ENCODE measurements at places on chromosomes 16 and 17.
A peak's percentile ranks its signal among the peaks of the same experiment; 100 is the strongest.

DNA sequence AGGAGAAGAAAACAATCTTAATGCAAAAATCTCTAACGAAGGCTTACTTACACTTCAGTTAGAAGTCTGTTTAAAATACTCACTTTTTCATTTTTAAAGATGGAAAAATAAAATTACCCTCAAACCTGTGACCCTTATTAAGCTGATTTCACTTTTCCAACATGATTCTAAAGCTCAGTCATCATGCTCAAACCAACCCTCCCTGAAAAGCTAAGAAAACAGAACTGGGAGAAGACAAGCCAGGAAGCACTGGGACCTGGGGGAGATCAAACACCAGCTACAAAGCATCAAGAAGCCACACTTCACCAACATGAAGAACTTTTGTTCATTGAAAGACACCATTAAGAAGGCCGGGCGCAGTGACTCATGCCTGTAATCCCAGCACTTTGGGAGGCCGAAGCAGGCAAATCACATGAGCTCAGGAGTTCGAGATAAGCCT is 88.8 kb downstream of the LITAF start:
- DNase-seq = no peak
- H3K4me1 ChIP-seq = peaks cover 3% of the 10 kb centered on the region
- no peaks in the 10 kb centered on the region for H3K27me3 ChIP-seq

GRCh38 chr17:63293323-63294075 is 152.6 kb downstream of the CYB561 start:
- no peak for DNase-seq
- no peaks in the 10 kb centered on the region for H3K36me3 ChIP-seq
- H3K4me3 ChIP-seq = no peak overlapping the region
- H3K27ac ChIP-seq = no peak overlapping the region
- H3K4me1 ChIP-seq = no peaks in the 10 kb centered on the region

GRCh38 chr17:60534010-60534555 is 8.0 kb upstream of the APPBP2 start:
- no peaks in the 10 kb centered on the region for H3K27me3 ChIP-seq
- no peak overlapping the region for H3K27ac ChIP-seq
- H3K4me3 ChIP-seq = no peak overlapping the region

GRCh38 chr17:1486802-1487695 is 5.4 kb downstream of the MYO1C start:
- H3K27ac ChIP-seq = peak overlapping the region; percentile 67
- H3K27me3 ChIP-seq = no peaks in the 10 kb centered on the region
- H3K4me3 ChIP-seq = peak overlapping the region; percentile 85
- peak; percentile 68 for DNase-seq

DNA sequence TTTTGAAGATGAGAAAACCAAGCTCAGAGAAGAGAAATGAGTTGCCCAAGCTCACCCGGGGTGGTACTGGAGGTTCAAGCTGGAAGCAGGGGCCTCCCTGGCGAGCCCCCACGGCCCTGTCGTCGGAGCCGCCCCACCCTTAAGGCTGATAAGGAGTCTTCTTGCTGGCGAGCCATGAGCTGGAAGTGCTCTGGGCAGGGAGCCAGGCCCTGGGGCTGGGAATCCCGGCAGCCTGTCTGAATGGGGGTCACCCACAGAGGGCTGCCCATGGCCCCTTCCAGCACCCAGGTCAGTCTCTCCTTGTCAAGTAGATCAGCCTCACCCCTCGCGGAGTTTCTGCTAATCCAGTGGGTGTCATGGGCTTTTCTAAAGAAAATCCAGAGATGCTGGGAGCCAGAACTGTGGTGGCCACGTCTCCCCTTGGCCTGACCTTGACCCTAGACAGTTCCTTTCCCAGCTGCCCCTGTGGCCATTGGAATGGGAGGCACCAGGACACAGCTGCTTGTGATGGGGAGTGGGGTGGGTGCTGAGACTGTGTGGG is 1.2 kb upstream of the P2RX1 start:
- DNase-seq = no peak
- peaks cover 26% of the 10 kb centered on the region for H3K4me1 ChIP-seq
- peaks cover 10% of the 10 kb centered on the region for H3K36me3 ChIP-seq

DNA sequence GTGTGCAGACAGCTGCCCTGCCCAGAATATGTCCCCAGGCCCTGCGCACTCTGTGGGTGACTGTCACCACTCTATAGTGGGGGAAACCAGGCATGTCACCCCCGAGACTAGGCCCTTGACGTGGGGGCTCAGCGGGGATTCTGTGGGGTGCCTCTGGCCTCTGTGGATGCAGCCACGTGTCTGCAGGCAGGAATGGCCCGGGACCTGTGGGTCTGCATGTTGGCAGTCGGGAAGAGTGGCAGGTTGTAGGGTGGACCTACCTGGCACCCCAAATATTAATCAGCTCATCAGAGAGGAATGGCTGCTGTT is 954 bp downstream of the IL32 start:
- peaks cover 56% of the 10 kb centered on the region for H3K4me1 ChIP-seq
- no peaks in the 10 kb centered on the region for H3K27me3 ChIP-seq
- H3K36me3 ChIP-seq = peaks cover 60% of the 10 kb centered on the region
- peak overlapping the region; percentile 100 for H3K4me3 ChIP-seq
- no peak for DNase-seq

DNA sequence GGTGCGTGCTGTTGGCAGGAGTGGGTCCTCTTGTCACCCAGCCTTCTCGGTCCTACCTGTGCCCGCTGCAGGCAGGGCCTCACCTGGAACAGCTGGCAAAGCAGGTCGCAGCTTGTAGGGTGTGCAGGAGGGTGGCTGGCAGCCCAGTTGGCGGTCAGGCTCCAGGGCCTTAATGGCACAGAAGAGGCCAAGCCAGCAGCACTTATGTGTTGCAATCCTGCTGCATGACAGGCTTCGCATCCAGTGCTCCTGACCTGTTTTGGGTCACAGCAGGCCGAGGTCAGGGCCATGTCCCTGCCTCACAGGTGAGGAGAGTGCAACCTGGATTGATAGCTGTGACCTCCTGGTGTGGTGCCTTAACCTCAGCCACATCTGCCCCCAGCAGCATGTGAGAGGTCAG is 31.9 kb downstream of the ZC3H18 start:
- H3K4me3 ChIP-seq = no peak overlapping the region
- DNase-seq = no peak
- no peaks in the 10 kb centered on the region for H3K27me3 ChIP-seq
- peak overlapping the region; percentile 78 for H3K27ac ChIP-seq
- peaks cover 8% of the 10 kb centered on the region for H3K4me1 ChIP-seq

- H3K27me3 ChIP-seq = no peaks in the 10 kb centered on the region
- H3K4me3 ChIP-seq = no peak overlapping the region
- peaks cover 17% of the 10 kb centered on the region for H3K36me3 ChIP-seq
- DNase-seq = no peak
Measured at GRCh38 chr17:59757470-59757869, 50.0 kb downstream of the VMP1 start.

DNA sequence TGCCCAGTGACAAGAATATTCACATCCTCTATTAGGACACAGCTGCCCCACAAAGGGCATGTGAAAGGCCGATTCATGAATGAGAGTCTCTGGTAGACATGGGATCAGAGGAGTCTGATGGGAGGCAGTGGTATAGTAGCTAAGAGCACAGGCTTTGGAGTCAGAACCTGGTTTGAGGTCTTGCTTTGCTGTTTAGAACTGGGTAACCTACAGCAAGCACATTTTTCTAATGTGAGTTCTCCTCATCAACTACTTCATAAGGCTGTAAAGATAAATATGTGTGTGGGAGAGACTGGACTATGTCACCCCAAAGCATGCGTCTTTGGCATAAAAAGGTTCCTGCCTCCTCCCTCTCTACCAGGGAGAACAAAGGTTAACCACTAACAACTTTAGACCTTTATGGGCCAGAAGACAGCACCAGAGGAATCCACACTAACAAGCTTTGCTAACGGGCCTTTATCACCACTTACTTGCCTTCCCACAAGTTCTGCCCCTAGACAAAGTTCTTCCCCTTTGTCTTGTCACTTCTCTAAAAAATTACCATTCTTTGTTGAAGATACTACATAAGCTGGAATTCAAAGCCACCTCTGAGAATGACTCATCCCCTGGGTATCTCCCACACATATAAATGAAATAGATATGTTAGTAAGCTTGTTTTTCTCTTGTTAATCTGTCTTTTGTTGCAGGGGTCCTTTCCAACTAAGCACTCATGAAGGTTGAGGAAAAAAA is 21.1 kb downstream of the CDR2 start:
- H3K36me3 ChIP-seq = peaks cover 27% of the 10 kb centered on the region
- H3K27me3 ChIP-seq = no peaks in the 10 kb centered on the region
- H3K27ac ChIP-seq = peak overlapping the region; percentile 61
- H3K4me1 ChIP-seq = peaks cover 32% of the 10 kb centered on the region
- H3K4me3 ChIP-seq = no peak overlapping the region

GRCh38 chr17:75576661-75577060 is 10.9 kb upstream of the MYO15B start:
- no peak for DNase-seq
- no peak overlapping the region for H3K27ac ChIP-seq
- H3K36me3 ChIP-seq = peaks cover 12% of the 10 kb centered on the region
- H3K4me1 ChIP-seq = peaks cover 5% of the 10 kb centered on the region
- no peaks in the 10 kb centered on the region for H3K27me3 ChIP-seq
- no peak overlapping the region for H3K4me3 ChIP-seq

DNA sequence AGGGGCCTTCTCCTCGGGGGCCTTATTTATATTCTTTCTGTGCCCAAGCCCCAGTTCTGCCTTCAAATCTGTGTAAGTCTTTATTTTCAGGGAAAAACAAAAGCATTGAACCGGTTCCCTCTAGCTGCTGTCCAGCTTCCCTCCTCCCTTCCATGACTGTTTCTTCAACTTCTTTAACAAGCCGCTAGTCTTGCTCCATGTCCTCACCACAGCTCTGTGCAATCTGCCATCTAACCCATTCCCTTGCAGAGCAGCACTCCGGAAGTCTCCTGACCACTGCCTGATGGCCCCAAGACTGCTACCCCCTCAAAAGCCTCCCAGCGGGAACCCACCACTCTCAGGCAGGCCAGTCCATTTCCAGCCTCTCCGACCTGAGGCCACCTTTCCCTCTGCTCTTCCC is 16.9 kb downstream of the EMC8 start:
- no peak overlapping the region for H3K4me3 ChIP-seq
- no peaks in the 10 kb centered on the region for H3K27me3 ChIP-seq
- H3K4me1 ChIP-seq = peaks cover 19% of the 10 kb centered on the region
- no peak for DNase-seq

GRCh38 chr17:298791-299450 is 53.7 kb downstream of the RPH3AL start:
- DNase-seq = no peak
- peaks cover 3% of the 10 kb centered on the region for H3K36me3 ChIP-seq
- H3K4me3 ChIP-seq = no peak overlapping the region
- no peaks in the 10 kb centered on the region for H3K4me1 ChIP-seq

DNA sequence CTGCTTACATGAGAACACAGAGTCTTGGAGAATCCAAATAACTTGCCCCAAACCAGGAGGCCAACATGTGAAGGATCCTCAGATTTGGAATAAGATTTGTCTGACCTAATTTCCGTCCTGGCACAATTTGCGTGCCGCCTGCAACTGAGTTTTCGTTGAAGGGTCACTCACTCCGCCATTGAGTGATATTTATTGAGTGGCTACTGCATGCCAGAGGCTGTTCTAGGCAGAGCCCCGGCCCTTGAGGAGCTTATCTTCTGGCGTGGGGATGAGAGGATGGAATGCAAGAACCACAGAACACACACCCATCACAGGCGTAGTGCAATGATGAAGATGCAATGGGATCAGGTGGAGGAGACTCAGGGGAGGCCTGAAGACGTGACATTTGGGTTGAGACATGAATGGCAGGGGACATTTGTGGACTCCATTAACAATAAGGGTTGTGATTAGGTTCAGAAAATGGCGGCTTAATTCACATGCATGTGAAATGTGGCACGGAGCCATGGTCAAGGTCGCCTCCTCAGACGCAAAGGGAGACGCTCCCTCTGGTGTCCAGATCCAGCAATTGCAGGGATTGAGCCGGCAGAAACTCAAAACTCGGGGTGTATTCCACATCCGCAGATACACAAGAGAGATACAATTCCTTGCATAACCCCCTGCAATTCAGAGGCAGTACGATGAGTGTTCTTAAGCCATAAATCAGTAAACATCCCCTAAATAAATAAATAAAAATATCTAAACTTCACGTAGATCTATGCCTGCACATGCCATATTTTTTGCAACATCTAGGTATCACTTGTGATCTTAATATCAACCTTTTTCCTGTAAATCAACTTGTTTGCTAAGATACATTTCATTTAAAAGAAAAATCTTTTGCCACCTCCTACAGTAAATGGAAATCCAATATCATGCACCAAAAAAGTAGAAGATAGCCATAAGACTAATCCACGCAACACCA is 57.9 kb upstream of the CACNG4 start:
- H3K36me3 ChIP-seq = no peaks in the 10 kb centered on the region
- H3K4me3 ChIP-seq = no peak overlapping the region
- H3K27me3 ChIP-seq = peaks cover 22% of the 10 kb centered on the region
- DNase-seq = peak; percentile 55

DNA sequence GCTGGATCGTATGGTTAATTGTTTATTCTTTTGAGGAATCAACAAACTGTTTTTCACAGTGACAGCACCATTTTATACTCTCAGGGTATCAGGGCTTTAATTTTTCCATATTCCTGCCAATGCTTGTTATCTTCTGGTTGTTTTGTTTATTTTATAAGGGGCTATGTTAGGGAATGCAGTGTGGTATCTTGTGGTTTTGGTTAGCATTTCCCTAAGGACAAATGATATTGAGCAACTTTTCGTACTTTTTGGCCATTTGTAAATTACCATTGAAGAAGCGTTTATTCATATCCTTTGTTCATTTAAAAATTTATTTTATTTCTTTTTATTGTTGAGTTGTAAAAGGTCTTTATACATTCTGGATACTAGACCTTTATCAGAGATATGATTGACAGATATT is 322.0 kb upstream of the SALL1 start:
- no peaks in the 10 kb centered on the region for H3K4me1 ChIP-seq
- no peak overlapping the region for H3K27ac ChIP-seq
- DNase-seq = no peak

GRCh38 chr16:68636064-68636560 is 9.0 kb upstream of the CDH3 start:
- no peak overlapping the region for H3K27ac ChIP-seq
- H3K36me3 ChIP-seq = no peaks in the 10 kb centered on the region
- no peak for DNase-seq
- H3K27me3 ChIP-seq = peaks cover 39% of the 10 kb centered on the region
- H3K4me3 ChIP-seq = no peak overlapping the region

DNA sequence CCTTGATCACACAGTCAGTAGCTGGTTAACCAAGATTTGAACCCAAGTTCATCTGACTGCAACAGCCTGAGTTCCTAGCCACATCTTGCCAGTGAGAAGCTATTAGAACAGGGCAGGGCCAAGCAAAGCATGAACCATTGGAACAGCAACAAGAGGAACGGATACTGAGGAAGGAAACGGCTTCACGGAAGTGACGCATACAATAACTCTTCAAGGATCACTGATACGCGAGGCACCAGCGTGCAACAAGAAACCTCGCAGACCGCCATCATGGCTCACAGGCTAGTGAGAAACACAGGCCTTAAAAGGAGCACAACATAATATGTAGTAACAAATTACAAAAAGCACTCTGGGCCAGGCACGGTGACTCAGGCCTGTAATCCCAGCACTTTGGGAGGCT is 114.9 kb downstream of the CDYL2 start:
- H3K4me1 ChIP-seq = peaks cover 38% of the 10 kb centered on the region
- peaks cover 3% of the 10 kb centered on the region for H3K36me3 ChIP-seq
- no peak overlapping the region for H3K27ac ChIP-seq
- no peaks in the 10 kb centered on the region for H3K27me3 ChIP-seq
- DNase-seq = no peak
